Daoy (cell line): ENCODE measurements at places on chromosomes 6 and 20. TPM values are rescaled to one million over a fixed set of nuclear protein-coding genes. Genes with fewer than 3 reads are reported as not detected.

GRCh38 chr6:73264446-73264845 lies 1.4 kb upstream of the KHDC1 start:
- DNase-seq: no peak

DNA sequence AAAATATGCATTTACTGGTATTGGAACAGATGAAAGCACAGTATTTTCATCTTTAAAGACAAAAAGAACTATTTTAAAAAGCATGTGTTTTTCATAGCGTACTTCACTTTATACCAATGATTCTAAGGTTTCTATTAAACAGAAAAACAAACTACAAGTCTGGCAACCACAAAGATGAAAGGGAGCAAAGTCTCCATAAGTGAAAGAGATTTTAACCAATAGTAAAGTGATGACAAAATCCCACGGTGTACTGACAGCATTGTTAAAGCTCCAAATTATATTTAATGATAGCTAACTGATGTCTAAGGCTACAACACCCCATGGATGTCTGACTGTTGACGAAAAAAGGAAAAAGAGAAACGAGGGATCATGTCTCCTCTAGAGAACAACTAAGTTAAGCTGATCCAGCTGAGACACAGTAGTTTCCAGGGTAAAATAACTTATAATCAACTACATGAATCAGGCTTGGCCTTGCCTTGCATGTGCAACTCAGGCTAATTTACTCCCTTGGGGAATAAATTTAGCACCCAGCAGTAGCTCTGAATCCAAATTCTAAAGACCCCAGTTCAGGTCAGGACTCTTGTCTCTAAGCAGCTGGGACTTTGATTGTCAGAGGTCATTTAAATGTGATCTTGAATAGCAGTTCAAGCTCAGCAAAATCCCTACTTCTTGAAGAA lies 56.0 kb upstream of the TAB2 start:
- no peak for DNase-seq

- DNase-seq: peak; percentile 74
Measured at GRCh38 chr20:56987986-56988385, 278.5 kb downstream of the BMP7 start.

THBS2 gene
- total RNA-seq: 12.5 and 16.1 TPM in 2 replicates

DNA sequence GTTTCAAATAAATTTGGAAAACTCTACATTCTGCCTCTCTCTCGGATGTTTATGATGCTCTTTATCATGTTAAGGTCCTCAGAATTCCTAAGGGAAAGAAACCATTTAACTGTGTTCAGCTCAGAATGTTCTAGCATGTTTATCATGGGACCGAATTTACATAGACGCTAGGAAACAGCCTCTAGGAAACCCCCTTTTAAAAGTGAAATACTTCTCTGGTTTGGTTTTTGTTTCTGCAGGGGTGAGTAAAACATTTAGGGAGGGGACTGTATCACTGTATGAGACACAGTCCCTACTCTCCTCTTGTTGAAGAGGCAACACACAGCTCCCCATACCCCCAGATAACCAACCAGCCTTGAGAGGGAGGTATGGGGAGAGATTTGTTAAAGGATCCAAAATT lies 267.6 kb upstream of the SUPT3H start:
- no peak for DNase-seq

OR2B6 gene
- 1.1 TPM in 1 of 2 replicates, not detected in the other for total RNA-seq

DEFB124 gene
- total RNA-seq: not detected in 2 replicates

DNA sequence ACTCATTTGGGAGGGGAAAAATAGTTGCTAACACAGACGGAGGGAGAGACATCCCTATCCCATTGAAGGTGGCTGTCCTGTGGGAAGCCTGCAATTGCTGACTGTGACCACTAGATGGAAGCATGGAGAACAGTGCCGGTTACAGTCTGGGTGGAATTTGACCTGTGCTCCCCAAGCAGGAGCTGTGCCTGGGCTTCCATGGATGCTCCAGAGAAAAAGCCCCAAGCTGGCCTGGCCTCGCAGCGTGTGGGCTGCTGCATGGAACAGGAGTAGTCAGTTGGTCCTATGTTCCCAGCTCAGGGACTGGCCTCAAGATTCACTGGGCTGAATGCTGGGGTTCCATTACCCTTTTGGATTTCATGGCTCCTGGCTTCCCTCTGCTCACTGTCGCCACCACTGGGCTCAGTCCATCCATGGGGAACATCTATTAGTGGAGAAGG lies 116.3 kb upstream of the CHD6 start:
- DNase-seq: peak; percentile 11

DNA sequence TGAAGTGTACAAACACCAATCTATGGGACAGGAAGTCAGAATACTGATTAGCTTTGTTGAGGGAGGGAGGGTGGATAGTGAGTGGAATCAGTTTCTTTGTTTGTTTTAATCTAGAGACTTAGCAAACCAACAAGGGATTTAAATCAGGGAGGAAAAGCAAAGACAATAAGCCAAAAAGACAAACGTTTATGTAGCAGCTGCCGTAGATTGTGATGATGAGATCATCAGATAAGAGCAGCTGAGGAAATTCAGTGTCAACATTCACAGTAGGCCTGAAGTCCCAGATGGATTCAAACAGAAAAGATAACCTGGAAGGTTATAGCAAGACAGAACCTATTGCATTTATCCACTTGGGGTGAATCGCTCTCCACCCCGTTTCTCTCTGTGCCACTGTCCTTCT lies 104.9 kb upstream of the SYNDIG1 start:
- no peak for DNase-seq

- DNase-seq: no peak
Measured at GRCh38 chr6:4433199-4433598, 297.8 kb upstream of the ECI2 start.

PDE7B gene
- total RNA-seq: 0.17 and 0.65 TPM in 2 replicates

- DNase-seq: peak; percentile 30
Measured at GRCh38 chr6:43250992-43251373, 7.7 kb downstream of the TTBK1 start.

DNA sequence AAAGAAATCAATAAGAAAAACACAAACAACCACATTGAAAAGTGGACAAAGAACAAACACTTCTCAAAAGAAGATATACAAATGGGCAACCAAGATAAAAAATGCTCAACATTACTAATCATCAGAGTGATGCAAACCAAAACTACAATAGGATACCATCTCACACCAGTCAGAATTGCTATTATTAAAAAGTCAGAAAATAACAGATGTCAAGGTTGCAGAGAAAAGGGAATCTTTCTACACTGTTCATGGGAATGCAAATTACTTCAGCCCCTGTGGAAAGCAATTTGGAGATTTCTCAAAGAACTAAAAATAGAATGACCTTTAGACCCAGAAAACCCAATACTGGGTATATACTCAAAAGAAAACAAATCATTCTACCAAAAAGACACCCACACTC lies 29.8 kb downstream of the KIF6 start:
- no peak for DNase-seq

DNA sequence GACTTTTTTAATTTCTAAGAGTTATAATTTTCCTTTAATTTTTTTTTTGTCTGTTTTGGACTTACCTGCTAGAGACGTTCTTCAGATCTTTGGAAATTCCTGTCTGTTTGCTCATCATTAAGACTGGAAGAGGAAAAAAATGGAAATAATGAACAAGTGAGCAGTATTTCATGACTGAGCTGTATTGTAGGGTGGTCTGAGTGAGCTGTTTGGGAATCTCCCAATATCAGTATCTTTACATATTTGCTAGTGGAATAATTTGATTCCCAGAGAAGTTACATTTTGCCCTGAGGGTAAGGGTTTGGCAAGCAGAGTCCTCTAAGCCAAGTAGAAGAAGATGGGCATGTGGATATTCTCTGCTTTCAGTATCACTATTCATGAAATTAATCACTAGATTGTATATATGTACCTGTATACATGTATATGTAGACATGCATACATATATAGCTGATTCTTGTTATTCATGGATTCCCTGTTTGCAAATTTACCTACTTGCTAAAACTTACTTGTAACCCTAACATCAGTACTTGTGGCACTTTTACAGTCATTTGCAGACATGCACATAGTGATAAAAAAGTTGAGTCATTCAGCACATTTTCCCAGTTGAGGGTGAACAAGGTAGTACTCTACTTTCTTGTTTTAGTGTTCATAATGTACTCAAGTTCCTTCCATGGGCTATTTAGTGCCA lies 13.5 kb downstream of the ZC2HC1B start:
- DNase-seq: no peak

DNA sequence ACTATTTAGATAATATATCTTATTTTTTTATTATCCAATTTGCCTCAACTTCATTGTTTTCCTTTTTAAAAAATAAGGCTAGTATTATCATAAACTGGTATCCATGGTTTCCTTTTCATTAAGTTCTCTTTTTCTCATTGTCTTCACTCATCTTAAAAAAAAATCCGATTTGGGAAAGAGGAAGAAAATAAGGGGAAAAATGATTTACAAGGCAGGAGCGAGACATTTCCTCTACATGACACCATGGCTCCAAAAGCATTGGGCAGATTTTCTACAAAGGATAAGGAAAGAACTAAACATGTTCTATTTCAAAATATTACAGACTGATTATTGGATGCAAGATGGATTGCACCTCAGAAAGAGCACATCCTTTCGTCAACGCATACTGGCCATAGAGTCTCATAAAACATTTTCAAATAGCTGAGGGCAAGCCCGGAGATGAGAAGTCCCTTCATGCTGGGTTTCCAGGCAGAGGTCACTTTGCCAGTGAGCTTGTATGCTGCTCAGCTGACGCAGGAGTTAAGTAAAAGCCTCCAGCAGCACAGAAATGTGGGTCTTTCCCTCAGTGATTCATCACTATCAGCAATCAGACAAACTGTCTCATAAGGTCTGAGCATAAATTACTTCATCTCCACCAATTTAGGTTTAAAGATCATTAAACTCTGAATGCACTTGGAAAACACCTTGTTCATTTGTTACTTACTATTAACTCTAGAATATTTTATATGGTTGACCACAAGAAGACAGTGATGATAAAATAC lies 129.0 kb upstream of the TNFAIP3 start:
- peak; percentile 76 for DNase-seq

- no peak for DNase-seq
Measured at GRCh38 chr6:38944655-38945279, 103.8 kb upstream of the GLP1R start.

DNA sequence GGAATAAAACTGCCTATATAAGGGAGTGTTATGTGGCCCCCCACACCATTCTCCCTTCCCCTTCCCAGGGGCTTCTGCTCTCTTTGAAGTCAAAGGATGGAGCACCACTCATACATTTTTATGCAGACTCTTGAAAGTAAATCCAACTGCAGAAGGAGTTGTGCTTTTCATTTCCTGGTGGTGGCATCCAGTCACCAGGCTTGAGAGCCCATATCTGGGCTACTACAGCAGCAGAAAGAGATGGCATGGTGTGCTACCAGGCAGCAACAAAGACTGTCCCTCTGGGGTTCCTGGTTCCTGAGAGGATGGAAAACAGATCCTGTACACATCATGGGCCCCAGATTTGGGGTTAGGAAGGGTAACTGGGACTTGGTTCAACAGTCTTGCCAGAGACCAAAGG lies 226.4 kb downstream of the CLIC5 start:
- DNase-seq: no peak

DNA sequence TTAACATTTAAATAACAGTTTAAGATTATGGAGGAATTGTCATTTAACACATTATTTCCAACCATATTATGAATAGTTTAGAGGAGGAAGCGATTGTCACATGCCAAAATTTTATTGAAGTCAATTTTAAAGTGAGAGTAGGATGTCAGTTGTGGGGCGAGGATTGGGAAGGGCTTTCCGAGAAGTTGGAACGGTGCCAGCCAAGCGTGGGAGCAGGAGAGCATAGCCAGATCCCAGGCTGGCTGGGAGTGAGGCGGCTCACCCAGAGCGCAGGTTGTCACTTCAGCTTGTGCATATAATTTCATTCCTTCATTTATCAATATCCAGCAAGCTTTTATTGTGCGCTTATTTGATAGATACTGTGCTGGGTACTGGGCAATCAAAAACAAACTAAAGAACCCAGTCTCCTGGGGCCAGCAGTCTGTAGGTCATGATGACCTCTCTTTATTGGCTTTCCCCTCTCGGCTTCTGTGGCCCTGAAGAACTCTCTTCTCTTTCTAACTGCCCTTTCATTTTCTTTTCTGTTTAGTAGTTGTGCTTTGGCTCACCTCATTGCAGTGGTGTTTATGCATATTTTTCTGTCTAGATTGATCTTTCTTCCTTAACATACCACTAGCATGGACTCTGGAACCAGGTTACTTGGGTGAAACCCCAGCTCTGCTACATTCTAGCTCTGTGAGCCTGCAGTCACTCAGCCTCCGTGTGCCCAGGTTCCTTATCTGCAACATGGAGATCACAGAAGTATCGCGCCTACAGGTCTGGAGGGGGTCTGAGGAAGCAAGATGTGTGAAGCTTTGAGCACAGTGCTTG lies 6.4 kb downstream of the CEP43 start:
- no peak for DNase-seq

DNA sequence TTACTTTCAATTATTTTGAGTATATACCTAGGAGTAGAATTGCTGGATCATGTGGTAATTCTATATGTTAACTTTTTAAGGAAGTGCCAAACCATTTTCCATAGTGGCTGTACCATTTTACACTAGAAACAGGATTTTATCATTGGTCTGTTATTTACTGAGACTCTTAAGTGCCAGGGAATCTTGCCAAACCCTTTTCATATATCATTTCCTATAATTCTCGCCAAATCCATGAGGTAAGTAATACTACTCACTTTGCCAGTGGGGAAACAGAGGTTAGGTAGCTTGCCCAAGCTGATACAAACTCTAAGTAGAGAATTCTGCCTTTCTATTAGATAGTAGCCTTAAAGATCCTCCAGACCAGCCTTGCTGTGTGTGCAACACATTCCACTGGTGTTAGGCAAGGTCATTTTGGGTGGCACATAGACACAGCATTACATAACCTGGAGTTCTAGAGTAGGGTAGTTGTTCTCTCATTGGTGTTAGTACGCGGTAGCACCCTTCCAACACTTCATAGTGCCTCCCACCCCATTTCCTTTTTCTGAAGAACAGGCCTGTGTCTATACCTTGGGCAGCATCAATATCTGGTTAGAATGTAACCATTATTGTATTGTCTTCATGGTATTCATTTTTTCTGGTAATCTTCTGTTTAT lies 65.5 kb downstream of the ARID1B start:
- no peak for DNase-seq

DNA sequence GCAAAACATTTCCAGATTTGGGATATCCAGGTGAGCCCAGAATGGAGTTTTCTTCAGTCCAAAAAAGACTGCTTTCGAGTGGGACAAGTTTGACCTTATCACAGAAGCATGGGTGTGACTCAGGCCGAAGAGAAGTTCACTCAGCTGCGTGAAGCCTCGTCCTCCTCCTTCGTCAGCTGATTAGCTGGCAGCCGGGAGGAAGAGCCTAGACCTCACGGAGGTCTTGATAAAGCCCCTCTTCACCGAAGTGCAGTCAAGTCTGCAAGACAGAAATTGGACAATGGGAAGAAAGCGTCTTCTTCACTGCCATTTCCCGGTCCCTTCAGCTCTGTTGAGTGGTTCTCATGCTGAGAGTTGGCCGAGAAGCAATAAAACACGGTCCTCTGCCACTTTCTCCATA lies 363.9 kb downstream of the TAF4 start:
- no peak for DNase-seq

GRCh38 chr6:152378169-152378568 lies 259.0 kb downstream of the SYNE1 start:
- peak; percentile 2 for DNase-seq
